ENCODE measurements at places on chromosomes 6 and 20.

DNA sequence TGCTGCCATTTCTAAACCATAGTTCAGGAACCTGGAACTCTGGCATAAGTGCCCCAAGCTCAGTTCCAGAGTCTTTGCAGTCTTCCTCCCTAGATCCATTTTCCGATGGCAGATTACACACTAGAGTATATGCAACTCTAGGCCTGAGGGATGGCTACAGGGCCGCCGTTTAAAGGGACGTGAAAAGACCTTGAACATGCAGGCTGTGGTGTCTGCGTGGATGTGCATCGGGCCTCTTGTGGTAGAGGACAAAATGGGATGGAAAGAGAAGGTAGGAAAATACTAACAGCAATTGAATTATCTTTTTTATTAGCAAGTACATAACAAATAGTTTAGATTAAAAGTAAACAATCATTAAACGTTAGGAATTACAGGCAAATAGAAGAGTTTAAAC is 588.9 kb downstream of the RFPL4B start:
- no peak for DNase-seq

- DNase-seq = no peak
These were observed 11.0 kb upstream of the ELOVL5 start for GRCh38 chr6:53359843-53360092.

- DNase-seq = no peak
These were observed 88.0 kb downstream of the INSM1 start for GRCh38 chr20:20455926-20456325.

DNA sequence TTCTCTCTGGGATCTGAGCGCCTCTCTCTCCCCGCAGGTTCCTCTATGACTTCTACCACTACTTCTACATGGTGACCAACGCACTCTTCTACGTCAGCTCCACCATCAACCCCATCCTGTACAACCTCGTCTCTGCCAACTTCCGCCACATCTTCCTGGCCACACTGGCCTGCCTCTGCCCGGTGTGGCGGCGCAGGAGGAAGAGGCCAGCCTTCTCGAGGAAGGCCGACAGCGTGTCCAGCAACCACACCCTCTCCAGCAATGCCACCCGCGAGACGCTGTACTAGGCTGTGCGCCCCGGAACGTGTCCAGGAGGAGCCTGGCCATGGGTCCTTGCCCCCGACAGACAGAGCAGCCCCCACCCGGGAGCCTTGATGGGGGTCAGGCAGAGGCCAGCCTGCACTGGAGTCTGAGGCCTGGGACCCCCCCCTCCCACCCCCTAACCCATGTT is 36.3 kb upstream of the MRGBP start:
- DNase-seq = no peak

DNA sequence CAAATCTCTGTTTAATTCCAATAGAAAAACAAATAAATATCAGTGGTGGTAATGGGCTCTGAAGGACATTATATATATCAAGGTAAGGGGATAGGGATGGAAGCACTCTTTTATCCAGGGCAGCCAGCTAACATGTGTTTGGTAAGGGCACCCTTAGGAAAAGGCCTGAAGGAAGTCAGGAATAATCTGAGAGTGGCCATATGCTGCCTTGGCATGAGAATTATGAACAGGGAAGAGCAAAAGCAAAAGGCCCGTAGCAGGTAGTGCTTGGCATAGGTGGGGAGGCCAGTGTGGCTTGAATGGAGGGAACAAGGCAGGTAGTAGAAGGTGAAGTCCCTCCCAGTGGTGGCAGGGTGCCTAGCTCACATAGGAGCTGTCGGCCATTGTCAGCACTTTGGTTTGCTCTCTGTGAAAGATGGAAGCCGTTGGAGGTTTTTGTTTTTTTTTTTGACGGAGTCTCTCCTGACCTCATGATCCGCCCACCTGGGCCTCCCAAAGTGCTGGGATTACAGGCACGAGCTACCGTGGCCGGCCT is 39.6 kb upstream of the CSE1L start:
- DNase-seq = no peak

DNA sequence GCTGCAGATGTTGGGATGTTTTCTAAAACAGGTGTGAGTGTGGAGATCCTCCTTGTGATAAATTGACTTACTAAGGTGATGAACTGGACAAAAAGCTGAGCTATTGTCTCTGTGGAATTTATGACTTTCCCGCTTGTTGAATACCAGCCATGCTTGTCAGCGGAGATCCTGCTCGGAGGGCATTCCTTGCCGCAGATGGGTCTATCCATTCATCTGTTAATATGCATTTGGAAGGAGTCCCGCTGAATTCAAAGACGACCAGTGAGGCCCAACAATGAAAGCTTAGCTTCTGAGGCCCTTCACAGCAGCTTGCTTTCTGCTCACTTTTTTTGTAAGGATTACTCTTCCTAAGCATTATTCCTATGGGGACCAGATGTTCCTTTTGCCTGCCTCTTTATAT is 124.9 kb downstream of the TIAM2 start:
- no peak for DNase-seq

DNA sequence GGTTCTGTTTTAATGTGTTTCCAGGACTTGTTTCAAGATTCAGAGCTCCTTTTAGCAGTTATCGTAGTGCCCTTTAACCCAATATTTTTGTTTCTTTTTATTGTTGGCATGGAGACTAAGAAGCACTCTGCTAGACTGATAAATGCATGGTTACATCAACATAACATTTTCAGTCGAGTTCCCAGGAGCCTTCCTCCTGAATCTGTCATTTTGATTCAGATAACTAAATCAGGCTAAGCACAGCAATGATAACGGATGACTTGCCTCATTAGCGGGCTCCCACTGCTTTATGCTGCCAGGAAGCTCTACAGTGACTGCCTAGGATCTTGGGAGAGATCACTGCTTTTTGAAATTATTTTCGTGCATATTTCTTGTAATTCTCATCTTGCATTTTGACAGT is 772.8 kb upstream of the GJE1 start:
- no peak for DNase-seq

DNA sequence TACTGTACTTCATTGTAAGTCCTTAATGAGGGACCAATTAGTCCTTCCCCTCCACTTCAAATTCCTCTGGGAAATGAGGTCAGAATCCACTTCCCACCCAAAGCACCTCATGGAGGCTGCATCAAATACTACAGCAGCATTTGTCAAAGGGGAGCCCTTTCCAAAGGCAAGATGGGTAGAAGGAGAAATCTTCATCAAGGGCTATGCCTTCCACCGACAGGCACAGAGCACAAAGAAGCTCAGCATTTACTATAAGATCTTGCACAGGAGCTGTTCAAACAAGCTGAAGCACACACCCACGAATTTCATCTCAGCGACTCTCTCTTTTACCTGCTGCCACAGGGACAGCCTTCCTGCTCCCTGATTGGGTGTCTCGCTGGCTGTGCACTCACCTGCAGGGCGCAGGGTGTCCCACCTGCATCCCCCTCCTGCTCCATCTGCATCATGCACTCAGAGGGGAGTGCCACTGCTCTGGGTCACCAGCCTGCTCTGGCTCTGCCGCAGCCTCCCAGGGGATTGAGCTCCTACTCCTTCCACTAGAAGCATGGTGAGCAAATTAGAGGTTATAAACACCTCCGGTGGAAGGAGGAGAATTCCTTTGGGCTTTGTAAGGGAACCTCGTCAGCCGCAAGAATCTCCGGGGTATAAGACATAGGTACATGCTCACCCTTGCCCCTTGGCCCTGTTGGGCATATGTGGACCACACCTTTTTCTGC is 164.5 kb downstream of the ATXN1 start:
- DNase-seq = no peak

DNA sequence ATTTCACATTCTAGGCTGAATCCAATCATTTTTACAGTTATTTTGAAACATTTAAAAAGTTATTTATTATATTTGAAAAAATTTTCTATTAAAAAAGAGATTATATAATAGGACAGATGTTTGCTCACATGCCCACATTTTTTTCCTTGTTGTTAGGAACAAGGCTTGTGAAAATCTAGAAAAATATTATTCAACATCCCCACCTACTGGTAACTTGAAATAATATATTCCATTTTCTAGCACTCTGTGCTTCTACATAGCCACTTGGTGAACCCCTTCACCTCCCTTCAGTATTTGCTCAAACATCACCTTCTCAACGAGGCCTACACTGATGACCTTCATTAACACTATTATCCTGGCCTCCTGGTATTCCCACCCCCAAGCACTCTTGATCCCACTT is 18.3 kb upstream of the GPRC6A start:
- no peak for DNase-seq

DNA sequence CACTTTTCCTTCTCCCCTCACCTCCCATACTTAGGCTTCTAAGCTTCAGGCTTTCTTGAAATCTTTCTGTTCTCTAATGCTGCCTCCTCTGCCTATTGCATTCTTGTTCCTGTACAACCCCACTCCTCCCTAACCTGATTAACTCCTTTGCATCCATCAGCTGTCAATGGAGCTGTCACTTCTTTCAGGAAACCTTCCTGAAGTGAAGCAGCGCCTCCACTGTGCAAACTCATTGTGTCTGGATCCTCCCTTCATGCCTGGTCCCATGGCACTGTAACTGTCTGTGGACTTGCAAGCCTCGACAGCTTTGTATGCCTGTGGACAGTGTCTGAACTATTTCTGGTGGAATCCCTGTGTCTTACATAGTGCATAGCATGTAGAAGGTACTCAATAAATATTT is 185.0 kb downstream of the HS3ST5 start:
- DNase-seq = no peak

- no peak for DNase-seq
These were observed 25.9 kb upstream of the GTSF1L start for GRCh38 chr20:43752561-43753301.

GRCh38 chr6:36978421-36979346 is 7.3 kb downstream of the MTCH1 start:
- no peak for DNase-seq

- no peak for DNase-seq
These were observed 384.4 kb downstream of the BMP2 start for GRCh38 chr20:7151676-7152470.

GRCh38 chr6:90224196-90224595 is 72.4 kb downstream of the BACH2 start:
- DNase-seq = no peak

DNA sequence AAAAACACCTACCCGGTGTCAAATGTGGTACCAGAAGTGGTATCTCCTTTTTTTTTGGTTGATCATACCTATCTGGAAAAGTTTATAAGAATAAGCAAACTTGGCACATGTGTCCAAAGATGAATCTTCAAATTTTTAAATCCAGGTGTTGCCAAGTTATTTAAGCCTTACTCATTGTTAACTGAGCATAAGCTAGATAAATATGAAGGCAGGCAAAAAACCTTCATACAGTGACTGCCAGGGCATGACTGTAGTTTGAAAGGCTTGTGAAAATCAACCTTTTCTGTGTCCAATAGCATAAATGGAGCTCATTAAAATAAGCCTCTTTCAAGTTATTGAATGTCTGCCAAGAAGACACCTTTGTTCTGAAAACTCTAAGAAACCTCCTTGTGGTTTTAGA is 699.2 kb downstream of the DOK5 start:
- no peak for DNase-seq

DNA sequence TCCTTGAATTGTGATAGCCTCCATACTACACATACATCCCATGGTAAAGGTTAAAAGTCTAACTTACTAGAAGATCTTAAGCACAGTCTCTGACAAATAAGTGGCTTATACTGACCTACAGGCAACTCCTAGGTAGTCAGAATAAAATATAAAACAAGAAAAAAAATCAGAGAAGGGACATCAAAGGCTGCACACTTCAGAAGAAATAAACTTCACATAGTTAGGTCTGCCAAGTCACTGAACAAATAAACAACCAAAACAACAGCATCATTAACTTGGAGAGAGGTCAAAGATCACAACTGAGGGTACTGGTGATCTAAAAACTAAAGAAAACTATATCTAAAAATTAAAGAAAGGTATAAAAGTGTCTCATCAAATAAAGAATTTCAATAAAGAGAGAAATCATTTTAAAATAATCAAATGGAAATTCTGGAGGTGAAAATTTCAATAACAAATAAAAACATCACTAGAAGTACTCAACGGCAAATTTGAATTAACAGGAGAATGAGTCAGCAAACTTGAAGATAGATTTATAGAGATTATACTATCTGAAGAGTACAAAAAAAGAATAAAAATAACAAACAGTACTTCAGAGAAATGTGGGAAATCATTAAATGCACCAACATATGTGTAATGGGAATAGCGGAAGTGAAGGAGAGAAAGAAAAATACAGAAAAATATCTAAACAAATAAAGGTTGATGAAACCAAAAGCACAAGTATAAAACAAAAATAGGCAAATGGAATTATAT is 88.0 kb upstream of the UST start:
- no peak for DNase-seq

DNA sequence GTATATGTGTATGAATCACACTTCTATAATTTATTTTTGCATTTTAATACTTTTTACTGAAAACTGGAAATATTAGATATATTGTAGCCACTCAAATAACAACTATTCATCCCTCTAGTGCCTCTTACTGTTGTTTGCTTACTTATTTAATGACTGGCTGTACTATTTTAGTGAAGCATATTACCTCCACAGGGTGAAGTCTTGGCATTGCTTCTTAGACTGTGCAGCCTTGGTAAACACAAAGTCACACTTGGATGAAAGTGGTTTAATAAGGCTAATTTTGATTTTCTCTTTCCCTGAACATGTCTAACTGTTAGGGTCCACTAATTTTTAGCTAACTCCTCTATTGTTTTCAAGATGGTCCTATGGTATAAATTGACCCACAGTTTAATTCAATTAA is 1043.2 kb upstream of the ADGRB3 start:
- DNase-seq = no peak

DNA sequence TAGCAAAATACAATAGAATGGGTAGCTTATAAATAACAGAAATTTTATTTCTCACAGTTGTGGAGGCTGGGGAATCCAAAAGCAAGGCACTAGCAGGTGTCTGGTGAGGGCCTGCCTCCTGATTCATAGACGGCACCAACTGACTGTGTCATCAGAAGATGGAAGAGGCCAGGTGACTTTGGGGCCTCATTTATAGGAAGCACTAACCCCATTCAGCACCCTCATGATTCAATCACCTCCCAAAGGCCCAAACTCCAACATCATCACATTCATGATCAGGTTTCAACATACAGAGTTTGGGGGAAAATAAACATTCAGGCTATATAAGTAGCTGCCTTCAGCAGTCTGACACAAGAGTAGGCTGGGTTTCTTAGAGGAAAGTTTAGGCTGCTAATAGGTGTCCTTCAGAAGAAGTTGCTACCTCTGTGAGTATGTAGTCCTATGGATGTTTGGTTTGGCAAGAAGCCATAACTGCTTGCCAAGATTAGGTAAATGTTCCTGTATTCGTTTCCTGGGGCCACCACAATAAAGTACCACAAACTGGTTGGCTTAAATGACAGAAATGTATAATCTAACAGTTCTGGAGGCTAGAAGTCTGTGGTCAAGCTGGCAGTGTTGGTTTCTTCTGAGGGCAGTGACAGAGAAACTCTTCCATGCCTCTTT is 48.8 kb downstream of the NT5E start:
- DNase-seq = no peak

All from CD8-positive, alpha-beta memory T cell (primary cell).